Suprapubic skin (tissue), 4 donors: ENCODE measurements at places on chromosomes 6 and 20. TPM values are rescaled to one million over a fixed set of nuclear protein-coding genes. Genes with fewer than 3 reads are reported as not detected.
A peak's percentile ranks its signal among the peaks of the same experiment; 100 is the strongest.

Gene ADTRP
- total RNA-seq: 21.7 TPM

Gene OXT
- total RNA-seq: not detected

Gene TGM6
- 0.42 TPM for total RNA-seq

GRCh38 chr6:118712969-118713368, 61.6 kb upstream of the CEP85L start:
- DNase-seq: no peak
- no peaks in the 10 kb centered on the region for H3K36me3 ChIP-seq
- H3K27me3 ChIP-seq: no peaks in the 10 kb centered on the region
- H3K27ac ChIP-seq: no peak overlapping the region
- H3K4me3 ChIP-seq: no peak overlapping the region

DNA sequence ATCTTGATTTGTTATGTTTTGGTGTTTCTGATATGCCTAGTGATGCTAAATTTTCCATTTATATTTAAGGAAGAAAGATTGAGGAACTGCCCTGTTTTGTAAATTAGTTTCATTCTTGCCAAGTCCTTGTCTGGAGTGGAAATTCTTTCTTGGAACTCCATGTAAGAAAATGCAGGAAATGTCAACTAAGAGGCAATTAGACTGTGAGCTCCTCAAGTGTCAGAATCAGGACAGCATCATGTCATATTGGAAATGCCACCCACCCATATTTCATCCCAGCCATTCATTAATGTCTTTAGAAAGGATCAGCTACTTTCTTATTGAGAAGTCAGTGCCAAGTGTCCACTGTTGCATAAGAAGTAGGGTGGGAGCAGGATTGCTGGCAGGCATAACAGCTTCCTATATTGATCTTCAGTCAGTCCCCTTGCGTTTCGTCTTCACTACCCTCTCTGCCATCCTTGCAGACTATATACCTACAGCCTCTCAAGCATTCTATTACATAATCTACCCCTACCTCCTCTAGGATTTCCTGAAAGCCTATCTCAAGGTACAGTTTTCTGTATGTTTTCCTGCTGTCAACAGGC, 42.4 kb downstream of the HAO1 start:
- H3K27me3 ChIP-seq: no peaks in the 10 kb centered on the region
- no peak overlapping the region for H3K4me3 ChIP-seq
- H3K36me3 ChIP-seq: no peaks in the 10 kb centered on the region

DNA sequence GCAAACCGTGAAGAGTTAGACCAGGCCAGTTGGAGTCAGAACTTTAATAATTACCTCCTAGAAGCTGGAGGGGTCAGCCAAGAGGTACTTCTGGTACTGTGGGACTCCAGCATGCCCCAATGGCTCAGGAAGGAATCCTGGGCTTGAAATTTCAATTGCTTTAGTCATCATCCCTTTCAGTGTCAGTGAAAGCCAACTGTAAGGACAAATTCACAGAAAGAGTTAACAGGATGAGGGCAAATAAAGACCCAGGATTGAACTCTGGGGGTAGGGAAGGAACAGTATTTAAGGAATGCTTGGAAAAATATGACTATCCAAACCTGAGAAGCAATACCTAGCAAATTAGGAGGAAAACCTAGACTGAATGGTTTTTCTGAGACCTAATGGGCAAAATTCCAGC, 735.1 kb upstream of the MARCKS start:
- no peak for DNase-seq
- H3K27me3 ChIP-seq: no peaks in the 10 kb centered on the region
- H3K36me3 ChIP-seq: no peaks in the 10 kb centered on the region
- no peaks in the 10 kb centered on the region for H3K4me1 ChIP-seq
- no peak overlapping the region for H3K27ac ChIP-seq
- no peak overlapping the region for H3K4me3 ChIP-seq

Gene TMEM74B
- 3.9 TPM for total RNA-seq

DNA sequence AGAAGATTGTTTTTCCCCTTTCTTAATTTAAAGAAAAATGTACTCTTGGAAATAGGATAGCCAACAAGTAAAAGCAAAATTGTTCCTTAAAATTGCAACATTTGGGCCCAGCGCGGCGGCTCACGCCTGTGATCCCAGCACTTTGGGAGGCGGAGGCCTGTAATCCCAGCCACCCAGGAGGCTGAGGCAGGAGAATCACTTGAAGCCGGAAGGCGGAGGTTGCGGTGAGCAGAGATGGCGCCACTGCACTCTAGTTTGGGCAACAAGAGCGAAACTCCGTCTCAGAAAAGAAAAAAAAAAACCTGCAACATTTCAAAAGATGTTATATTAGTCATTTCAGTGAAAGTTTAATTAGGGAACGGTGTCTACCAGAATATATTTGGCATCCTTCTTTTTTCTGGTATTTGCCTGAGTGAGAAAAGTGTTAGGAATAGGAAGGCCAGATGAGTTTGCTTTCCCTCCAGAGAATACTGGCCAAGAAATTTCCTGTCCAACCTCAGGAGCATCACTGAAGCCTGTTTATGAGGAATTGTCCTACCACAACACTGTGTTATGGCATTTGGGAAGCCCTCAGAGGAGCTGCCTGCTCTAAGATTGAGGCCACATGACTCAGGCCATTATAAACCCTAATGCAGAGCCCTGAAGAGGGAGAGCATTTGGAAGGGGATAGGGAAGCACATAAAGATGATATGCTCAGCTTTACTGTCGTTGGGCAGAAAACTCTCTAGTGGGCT, 1.2 kb upstream of the GJA1 start:
- no peaks in the 10 kb centered on the region for H3K36me3 ChIP-seq
- DNase-seq: no peak
- no peak overlapping the region for H3K4me3 ChIP-seq
- peak overlapping the region; percentile 91 for H3K27ac ChIP-seq
- H3K27me3 ChIP-seq: no peaks in the 10 kb centered on the region

DNA sequence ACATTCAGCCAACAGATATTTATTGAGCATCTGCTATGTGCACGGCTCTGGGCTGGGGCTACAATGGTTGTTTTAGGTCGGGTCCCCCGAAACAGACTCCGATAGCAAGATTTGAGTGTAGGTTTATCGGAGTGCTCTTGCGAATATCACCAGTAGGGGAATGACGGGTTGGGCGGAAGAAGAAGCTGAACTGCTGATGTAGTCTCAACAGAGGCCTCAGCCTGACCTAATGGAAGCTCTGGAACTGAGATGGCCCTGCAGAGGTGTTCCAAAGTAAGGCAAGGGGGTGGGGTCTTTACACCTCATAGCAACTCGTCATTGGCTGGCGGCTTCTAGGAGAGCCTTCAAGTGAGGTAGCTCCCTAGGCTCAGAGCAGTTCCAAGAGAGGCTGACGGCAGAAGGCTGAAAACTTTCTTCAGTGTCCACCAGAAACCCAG, 1.1 kb downstream of the L3MBTL1 start:
- H3K4me3 ChIP-seq: peak overlapping the region; percentile 67
- peaks cover 18% of the 10 kb centered on the region for H3K27me3 ChIP-seq
- peaks cover 14% of the 10 kb centered on the region for H3K4me1 ChIP-seq
- no peak overlapping the region for H3K27ac ChIP-seq
- no peak for DNase-seq
- H3K36me3 ChIP-seq: no peaks in the 10 kb centered on the region

DNA sequence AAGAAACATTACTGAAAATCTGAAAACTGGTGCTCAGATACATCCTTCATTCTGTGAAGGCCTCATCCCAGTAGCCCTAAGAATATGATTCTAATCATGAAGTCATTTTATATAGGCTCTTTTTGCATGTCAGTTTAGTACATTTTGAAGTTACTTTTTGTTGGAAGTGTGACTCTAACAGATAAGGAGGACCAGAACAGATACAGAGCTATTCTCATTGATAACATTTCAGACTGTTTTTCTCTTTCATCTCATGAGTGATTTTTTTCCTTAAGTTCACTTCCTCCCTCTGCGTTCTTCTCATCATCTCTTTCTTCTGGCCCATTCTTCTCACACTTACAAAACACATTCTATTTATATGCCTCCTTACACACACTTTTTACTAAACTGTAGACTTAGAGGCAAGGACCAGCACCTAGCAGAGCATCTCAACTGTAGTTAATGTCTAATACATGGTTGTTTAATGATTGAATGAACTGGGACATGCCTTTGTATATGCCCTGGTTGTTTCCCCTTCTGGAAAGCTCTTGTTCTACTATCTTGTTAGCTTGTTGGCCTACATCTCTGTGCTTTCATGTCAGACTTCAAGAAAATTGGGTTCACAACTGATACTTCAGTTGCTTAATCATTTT, 8.7 kb downstream of the CTNNBL1 start:
- H3K4me1 ChIP-seq: no peaks in the 10 kb centered on the region
- H3K27me3 ChIP-seq: no peaks in the 10 kb centered on the region
- H3K36me3 ChIP-seq: no peaks in the 10 kb centered on the region
- H3K27ac ChIP-seq: no peak overlapping the region

- no peaks in the 10 kb centered on the region for H3K4me1 ChIP-seq
- H3K4me3 ChIP-seq: no peak overlapping the region
- H3K27ac ChIP-seq: no peak overlapping the region
- H3K27me3 ChIP-seq: no peaks in the 10 kb centered on the region
- no peak for DNase-seq
Observed at GRCh38 chr20:46581391-46581790, 30.9 kb upstream of the OCSTAMP start.

DNA sequence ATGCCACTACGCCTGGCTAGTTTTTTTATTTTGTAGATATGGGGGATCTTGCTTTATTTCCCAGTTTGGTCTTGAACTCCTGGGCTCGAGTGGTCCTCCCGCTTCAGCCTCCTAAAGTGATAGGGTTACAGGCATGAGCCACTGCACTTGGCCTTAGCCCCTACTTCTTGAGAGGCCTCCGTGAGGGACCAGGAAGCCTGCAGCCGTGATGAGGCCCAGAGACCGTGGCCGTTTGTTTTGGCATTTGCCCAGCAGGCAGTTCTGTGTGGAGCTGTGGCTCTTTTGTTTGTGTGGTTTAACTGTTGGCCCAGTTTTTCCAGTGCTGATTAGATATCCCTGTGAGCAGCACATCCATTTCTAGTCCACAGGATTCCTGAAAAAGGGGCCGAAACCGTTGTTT, 39.8 kb downstream of the SRSF3 start:
- H3K4me3 ChIP-seq: no peak overlapping the region
- H3K4me1 ChIP-seq: no peaks in the 10 kb centered on the region
- H3K27me3 ChIP-seq: no peaks in the 10 kb centered on the region

GRCh38 chr6:157061770-157062594, 261.3 kb downstream of the TMEM242 start:
- no peak overlapping the region for H3K4me3 ChIP-seq
- H3K4me1 ChIP-seq: peaks cover 22% of the 10 kb centered on the region
- no peaks in the 10 kb centered on the region for H3K27me3 ChIP-seq
- DNase-seq: no peak
- no peaks in the 10 kb centered on the region for H3K36me3 ChIP-seq

DNA sequence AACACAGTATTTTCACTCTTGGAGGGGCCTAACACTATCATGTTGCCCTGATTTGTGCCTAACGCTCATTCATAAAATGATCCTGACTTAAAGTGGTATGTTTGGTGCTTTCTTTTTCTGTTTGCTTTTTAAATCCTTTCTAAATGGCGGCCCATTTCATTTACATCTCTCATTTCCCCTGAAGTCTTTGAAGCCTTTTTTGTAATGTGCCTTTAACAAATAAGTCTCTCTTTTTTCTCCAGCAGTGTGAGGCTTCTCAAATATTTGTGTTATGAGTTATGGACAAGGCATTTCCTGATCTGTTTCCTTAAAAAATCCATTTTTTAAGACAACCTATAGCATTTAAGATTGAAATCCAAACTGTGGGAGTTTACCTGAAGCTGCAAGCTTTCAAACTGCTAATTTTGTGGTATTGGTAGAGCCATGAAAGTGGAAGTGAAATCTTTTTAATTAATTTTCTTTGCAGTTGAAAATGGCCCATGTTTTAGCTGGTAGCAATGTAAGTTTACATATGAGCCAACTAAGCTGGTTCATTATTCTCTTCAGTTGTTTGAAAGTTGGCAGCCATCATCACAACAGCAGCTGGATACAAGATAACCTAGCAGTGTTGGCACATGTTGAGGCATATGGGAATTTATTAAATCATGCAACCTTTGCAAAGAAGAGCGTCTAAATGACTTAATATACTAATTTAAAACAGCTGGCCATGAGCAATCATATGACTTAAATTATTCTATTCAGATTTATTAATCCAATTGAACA, 469.7 kb downstream of the CDKAL1 start:
- no peak overlapping the region for H3K4me3 ChIP-seq
- H3K27ac ChIP-seq: no peak overlapping the region
- no peaks in the 10 kb centered on the region for H3K36me3 ChIP-seq
- H3K4me1 ChIP-seq: peaks cover 25% of the 10 kb centered on the region
- no peaks in the 10 kb centered on the region for H3K27me3 ChIP-seq

Gene MARCKS
- total RNA-seq: 57.1 TPM

Gene ADIG
- not detected for total RNA-seq

DNA sequence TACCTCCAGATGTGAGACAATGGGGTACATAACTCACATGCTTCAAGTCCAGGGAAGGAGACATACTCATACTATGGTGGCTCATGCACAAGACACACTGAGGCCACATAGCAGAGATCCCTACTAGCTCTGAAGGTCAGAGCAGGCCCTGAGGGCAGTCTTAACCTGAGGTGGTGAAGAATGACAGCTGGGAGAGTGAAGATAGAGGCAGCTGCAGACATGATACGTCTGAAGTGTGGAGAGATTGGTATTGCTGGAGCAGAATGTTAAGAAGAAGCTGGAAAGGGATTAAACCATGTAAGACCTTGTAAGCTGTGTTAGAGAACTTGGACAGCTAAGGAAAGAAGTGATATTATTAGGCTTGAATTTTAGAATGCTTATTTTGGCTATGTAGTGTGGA, 32.9 kb downstream of the PGM3 start:
- no peaks in the 10 kb centered on the region for H3K27me3 ChIP-seq
- H3K4me1 ChIP-seq: no peaks in the 10 kb centered on the region
- no peak for DNase-seq
- H3K4me3 ChIP-seq: no peak overlapping the region

DNA sequence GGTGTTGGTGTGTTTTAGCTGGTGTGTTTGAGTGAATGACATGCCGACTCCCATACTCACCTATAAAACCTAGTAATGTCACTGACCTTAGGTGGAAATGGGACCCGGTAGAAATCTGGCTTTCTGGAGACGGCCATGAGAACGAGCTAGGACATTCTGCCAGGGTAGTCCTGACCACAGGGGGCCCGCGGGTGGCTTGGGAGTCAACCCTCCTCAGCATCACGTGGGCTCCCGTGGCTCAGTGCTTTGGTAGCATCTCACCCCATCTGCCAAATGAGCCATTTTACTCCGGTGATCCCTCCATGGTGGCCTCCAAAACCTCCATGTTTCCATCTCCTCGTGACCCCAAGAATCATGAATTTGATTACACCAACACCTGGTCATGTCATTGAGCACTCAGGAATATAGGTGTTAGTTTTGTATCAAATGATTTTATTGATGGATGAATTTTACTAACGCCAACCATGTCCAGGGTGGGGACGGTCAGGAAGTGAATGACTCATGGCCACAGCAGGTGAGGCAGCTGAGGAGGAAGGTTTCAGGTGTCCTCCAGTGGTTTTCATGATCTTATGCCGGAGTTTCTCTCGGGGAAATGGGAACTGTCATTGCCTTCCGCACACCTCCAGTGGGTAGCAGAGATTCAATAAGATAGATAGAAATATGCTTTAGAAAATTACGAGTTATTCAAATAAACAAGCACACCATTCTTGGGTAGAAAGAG, 195.0 kb downstream of the SYNDIG1 start:
- H3K4me1 ChIP-seq: no peaks in the 10 kb centered on the region
- DNase-seq: peak; percentile 67
- no peaks in the 10 kb centered on the region for H3K36me3 ChIP-seq
- H3K4me3 ChIP-seq: no peak overlapping the region
